ENCODE measurements at places on chromosomes 11 and 22. TPM values are rescaled to one million over a fixed set of nuclear protein-coding genes. Genes with fewer than 3 reads are reported as not detected.
A peak's percentile ranks its signal among the peaks of the same experiment; 100 is the strongest.

RFPL1 gene
- not detected for polyA plus RNA-seq

CCDC87 gene
- polyA plus RNA-seq = 0.19 TPM

GRCh38 chr22:28938286-28938833 lies 55.0 kb downstream of the ZNRF3 start:
- DNase-seq = no peak

SELENOM gene
- 270 TPM for polyA plus RNA-seq

DNA sequence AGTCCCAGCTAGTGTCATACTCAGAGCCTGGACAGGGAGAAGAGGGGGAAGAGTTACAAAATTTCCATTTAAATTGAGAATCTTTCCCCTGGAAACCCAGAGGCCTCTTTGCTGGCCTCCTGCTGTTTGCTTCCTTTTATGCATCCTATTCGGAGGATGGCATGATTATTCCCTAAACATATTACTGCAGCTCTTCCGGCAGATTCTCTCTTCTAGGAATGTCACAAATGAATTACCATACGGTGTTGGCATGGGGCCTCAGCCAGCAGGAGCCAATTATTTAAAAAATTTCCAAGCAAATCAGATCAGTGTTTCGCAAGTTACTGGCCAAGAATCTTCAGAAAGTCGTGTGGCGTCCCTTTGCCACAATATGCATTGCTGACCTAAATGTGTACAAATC lies 326.7 kb upstream of the NCAM1 start:
- no peak for DNase-seq

DNA sequence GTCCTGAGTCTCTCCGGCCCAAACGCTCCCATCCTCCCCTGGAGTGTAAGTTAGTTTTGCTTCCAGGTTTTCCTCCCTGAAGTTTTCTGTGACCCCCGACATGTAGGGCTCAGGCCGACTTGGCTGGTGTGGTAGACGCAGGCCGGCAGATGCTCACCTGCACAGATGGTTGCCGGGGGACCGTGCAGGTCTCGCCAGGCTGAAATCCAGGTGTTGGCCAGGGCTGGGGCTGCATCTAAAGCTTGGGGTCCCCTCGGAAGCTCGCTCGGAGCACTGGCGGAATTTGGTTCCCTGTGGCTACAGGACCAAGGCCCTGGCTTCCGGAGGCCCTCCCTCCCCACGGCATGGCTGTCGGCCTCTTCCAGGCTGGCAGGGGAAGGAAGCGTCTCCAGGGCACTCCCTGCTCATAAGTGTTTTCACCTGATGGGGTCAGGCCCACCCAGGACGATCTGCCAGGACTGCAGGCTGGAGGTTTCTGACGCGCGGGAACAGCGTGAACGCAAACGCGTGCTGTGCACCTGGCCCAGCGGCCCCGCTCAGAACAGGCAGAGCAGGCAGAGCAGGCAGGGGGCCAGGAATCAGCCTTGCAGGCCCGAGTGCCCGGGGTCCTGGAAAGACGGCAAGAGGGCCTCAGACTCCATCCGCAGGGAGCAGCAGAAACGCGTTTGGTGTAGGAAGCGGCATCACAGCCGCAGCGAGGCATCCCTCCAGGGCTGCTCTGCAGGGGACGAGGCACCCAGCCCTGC lies 258.2 kb downstream of the BRD1 start:
- DNase-seq = no peak

OR52E8 gene
- polyA plus RNA-seq = not detected

- DNase-seq = no peak
These were observed 56.1 kb upstream of the SLC35C1 start for GRCh38 chr11:45748801-45749200.

HTR3A gene
- polyA plus RNA-seq = not detected

OR51E2 gene
- 1.3 TPM for polyA plus RNA-seq

ABCG4 gene
- polyA plus RNA-seq = 0.20 TPM

- no peak for DNase-seq
These were observed 87.5 kb downstream of the NAV2 start for GRCh38 chr11:19800162-19800561.

DNA sequence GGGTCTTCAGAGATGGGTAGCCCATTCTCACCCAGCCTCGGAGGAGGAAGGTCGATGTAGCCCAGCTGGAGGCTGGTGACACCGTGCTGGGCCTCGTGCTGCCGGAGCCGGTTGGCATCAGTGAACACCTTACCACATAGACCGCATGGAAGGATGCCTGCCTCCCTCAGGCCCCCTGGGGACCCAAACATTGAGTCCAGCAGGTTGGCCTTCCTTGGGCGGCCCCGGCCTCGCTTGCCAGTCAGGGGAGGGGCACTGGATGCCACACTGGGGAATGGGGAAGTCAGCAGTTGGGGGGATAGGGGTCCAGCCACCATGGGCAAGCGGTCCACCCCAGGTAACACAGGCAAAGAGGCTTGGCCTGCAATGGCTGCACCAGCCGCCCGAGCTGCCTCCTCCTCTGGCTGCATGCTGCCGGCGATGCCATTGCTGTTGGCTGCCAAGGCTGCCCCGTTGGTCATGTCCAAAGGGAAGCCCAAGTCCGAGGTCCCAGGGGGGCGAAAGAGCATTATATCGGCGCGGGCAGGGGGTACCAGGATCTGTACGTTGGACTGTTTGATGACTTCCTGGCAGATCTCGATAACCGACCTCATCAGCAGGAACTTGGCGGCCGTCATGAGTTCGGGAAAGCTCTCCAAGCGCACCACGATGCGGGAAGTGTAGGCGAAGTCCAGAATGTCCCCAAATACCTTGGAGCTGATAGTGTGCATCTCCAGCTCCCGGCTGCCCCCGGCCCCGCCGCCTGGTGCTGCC lies 1.4 kb downstream of the PATZ1 start:
- peak; percentile 57 for DNase-seq

- DNase-seq = peak; percentile 99
These were observed 5.6 kb upstream of the KIAA0930 start for GRCh38 chr22:45246060-45246985.

GRCh38 chr11:122521626-122522025 lies 133.9 kb upstream of the UBASH3B start:
- no peak for DNase-seq

PACSIN3 gene
- 21.1 TPM for polyA plus RNA-seq

DNA sequence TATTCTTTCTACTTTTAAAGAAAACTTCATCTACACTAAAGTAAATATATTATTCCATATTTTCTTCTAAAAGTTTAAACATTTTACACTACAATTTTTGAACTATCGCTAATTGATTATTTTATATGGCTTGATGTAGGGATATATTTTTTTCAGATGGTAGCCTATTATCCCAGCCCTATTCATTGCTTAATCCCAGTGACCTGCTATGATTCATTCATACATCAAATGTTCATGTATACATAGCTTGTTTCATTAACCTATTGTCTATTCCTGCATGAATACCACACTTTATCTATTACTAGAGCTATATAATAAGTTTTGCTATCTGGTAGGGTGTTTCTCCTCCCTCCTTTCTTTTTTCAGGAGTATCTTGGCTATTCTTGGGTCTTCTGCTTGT lies 5.0 kb upstream of the ROBO4 start:
- DNase-seq = peak; percentile 40

GRCh38 chr22:28373831-28374230 lies 305.8 kb downstream of the TTC28 start:
- peak; percentile 66 for DNase-seq

DNA sequence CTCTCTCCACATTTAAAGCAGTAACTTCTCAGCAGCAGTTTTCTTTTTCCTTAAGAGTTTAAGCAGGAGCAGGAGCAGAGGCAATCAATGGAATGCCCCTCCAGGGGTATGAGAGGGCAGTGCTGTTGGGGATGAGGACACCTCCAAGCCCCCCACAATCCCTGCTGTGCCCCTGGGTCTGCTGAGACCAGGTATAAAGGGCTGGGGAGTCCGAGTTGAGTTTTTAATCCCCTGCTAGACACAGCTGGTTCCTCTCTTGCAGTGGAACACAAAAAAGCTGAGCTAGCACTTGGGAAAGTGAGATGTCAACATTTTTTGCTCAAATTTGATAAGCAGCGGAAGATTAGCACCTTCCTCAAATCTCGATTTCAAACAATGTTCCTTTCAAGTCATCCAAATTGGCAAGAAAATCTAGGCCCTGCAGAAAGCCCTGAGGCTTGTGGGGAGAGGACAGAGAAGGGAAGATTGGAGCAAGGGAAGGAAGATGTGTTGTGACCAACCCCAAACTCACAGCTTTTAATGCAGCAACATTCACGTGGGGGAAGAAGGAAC lies 581.9 kb downstream of the SOX6 start:
- no peak for DNase-seq

- no peak for DNase-seq
These were observed 302.0 kb upstream of the NARS2 start for GRCh38 chr11:78876676-78877075.

- no peak for DNase-seq
These were observed 1089.1 kb downstream of the TBC1D22A start for GRCh38 chr22:47851586-47851985.

DNA sequence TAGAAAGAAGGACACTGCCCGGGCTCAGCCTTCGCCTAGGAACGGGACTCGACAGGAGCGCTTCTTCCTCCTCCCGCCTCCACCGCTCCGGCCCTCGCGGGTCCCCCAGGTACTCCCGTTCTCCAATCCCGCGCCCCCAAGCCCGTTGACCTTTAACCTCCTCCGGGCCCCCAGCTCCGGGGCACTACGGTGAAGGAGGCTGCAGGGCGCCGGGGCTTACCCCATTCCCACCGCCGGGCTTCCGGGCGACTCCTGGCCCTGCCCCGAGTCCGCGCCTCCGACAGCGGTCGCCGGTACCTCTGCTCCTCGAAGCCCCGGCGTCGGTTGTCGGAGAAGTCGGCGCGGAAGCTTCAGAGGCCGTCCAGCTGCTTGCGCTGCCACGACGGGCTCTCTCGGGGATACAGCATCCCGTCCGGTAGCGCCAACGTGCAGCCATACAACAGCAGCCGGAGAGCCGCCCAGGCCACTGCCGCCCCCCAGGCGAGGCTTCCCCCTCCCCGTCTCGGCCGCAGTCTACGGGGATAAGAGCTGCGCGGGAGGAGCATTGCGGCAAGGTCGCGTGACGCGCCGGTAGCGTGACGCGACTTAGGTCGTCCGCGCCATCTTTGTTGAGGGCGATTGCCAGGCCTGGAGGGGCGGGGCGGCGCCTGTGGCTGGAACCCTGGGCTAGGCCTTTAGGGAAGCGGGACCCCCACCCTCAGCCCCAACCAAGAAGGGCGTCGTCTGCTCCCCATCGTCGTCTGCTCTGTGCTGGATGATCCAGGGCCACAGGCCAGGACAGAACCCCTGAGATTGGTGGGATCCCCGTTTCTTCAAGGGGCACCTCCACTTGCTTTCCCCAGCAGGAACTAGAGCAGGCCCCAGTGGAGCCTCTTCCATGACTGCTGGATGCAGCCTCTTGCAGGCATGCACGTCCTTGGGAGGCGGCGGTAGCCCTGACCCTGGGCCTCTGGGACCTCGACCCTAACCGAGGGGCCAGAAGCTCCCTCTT lies 26.3 kb downstream of the RGL4 start:
- peak; percentile 85 for DNase-seq

DNA sequence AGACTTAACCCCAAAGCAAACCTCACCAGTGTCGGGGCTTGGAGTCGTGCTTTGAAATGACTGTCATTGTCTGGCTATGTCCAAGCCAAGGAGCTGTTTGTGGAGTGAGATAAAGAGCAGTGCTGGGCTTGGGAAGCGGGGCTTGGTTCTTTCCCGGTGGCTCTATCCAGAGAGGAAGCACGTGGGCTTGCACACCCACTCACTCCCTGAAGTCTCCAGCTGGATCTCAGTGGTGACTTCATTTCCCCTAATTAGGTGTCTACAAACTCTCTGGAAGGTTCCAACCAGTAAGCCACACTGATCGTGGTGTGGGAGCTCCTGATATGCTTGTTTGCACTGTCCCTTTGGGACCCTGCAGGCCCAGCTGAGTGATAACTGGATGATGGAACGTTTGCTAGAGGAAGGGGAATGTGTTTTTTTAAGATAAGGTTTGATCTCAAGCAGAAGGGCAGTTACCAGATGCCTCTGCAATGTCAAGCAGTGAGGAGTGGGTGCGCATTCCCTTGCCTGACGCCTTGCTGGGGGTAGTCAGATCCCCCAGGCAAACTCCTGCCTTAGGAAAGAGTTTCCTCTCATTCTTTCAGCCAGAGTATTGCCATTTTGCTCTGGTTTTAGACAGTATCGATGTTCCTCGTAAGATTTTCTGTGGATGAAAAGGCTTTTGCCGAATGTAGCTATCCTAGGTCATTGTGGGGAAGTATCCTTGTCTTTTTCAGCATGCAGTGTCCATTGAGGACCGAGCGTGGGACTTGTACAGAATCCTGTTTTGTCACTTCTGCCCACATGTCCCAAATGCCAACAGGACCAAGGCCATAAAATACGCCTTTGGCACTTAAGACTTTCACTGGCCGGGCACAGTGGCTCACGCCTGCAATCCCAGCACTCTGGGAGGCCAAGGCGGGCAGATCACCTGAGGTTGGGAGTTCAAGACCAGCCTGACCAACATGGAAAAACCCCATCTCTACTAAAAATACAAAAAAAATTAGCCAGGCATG lies 90.9 kb downstream of the MICAL2 start:
- DNase-seq = peak; percentile 97

KCNJ5 gene
- polyA plus RNA-seq = 0.07 TPM

DNA sequence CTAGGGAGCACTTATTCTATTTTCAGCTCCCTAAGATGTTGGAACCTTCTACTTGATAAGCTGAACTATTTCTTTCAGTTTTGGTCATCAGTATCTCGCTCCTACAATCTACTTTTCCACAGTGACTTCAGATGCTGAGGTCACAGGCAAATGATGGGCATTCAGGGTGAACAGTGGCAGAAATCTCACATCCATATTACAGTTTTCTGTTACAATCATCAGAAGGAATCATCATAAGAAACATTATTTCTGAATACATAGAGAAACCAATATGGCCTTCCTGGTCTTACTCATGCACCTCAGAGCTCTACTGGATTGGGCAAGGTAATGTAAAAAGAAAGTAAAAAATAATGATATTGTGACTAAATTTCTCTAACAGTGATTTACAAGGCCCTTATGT lies 39.4 kb upstream of the DDI1 start:
- no peak for DNase-seq

DNA sequence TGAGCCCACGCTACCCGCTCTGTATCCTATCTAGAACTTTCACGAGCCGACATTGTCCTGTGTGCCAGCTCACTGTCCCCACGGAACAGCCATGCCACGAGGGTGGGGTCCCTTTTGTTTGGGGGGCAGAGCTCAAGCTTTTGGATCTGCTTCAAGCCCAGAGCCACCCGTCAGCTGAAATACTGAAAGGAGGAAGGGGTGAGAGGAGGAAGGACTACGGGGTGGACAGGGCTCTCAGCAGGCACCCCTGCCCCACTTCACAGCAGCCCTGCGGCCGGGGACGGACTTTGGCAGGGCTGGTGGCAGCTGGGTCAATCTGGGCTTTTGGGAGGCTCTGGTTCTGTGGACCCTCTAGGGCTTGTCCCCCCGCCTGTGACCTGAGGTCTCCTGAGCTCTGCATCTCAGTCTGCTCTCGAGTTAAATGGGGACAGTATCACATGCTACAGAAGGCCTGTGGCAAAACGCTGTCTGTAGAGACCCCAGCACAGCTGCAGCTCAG lies 30.0 kb upstream of the MUC5AC start:
- no peak for DNase-seq

WNT7B gene
- 0.16 TPM for polyA plus RNA-seq

PRODH gene
- polyA plus RNA-seq = not detected

- peak; percentile 8 for DNase-seq
These were observed 71.8 kb upstream of the PITPNB start for GRCh38 chr22:27990879-27991278.

- no peak for DNase-seq
These were observed 1088.2 kb downstream of the BRD1 start for GRCh38 chr22:48739348-48740085.

NRXN2 gene
- polyA plus RNA-seq = 0.22 TPM

GRCh38 chr11:13376838-13377237 lies 86.2 kb downstream of the BTBD10 start:
- DNase-seq = no peak

CXCR5 gene
- polyA plus RNA-seq = not detected

GRCh38 chr11:31246451-31247165 lies 122.9 kb downstream of the DCDC1 start:
- DNase-seq = peak; percentile 19

All from IMR-90 (cell line).